ENCODE measurements at places on chromosomes 2 and 18.

DNA sequence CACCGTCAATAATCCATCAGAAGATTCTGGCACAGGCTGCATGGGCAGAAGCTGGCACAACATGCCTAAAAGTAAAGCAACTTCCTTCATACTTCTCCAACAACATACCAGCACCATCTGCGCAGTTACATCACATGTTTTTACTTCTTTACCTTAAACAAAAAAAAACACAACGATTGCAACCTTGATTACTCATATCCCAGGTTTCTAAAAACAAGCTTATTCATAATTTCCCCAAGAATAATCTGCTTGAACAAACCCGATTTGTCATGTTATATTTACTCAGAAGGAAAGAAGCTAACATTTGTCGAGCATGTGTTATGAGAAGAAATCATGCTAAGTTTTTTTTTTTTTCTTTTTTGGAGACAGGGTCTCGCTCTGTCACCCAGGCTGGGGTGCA, 54.7 kb downstream of the THADA start:
- no peak for DNase-seq

GRCh38 chr2:40284797-40285196, 167.1 kb downstream of the SLC8A1 start:
- DNase-seq: no peak

DNA sequence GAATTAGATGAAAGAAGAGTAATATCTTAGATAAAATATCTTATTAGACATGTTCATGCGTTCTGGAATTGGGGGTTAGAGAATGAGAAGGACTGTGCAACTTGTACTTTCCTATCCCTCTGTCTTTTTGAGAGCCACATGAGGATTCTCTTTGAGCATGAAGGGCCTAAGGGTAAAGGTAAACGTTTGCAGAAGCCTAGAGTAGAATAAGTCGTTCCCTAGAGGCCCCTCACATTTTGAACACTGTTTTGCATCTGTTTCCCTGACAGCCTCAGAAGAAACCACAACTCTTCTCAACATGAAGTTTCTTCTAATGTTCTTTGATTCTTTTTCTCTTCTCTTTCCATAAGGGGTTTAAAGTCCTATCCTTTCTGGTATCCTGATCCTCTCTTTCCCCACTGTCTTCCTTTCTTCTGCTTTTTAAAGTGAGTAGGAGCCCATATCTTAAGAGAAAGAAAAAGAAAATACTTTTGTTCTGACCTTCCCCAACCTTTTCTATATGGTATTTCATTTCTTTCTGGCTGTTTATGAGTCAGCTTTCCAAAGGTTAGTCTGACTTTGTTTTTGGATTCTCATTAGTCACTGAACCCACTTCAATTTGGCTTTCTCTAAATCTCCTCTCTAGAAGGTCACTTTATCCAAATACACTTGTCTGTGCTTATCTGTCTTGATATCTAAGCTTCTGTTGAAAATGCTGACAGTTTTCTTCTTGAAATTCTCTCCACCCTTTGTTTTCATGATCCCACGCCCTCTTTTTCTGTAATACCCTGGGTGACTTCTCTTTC, 34.8 kb downstream of the PPP1R1C start:
- no peak for DNase-seq

GRCh38 chr2:37105150-37105549, 20.8 kb downstream of the GPATCH11 start:
- DNase-seq: no peak

GRCh38 chr2:43438858-43439655, 156.8 kb downstream of the THADA start:
- DNase-seq: no peak

GRCh38 chr2:55459714-55460274, 40.1 kb upstream of the CCDC88A start:
- DNase-seq: no peak

- no peak for DNase-seq
Measured at GRCh38 chr2:230849633-230850357, 14.9 kb upstream of the ITM2C start.

DNA sequence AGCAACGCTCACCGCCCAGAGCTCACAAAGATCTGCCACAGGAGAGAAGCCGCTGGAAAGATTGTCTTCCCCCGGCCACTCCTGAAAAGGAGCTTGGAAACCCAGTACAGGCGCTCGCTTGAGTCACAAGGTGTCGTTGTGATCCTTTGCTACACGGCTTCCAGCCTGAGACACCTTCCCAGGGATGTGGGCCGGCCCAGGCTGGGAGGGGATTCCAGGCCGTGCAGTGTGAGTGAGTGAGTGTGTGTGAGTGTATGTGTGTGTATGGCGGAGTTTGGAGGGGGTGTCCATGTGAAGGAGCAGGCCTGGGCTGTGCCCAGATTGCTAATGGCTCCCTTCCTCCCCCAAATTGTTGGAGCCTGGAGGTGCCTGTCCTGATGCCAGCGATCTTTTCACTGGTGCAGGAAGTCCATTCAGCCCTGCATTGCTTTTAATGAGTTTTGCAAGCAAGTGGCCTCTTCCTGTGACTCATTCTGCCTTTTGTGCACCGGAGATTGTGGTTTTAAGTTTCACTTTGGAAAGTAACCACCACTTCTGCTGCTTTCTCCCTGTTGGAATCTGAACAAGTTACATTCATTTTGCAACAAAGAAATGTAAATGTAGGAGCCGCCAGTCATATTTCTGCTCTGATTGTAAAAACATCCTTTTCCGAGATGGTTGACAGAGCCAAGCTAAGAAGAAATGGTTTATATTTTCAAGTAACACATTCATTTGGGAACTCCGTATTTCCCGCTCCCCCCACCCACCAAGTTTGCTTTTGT, 83.7 kb downstream of the LPIN1 start:
- DNase-seq: peak; percentile 6

- DNase-seq: no peak
Measured at GRCh38 chr18:59570101-59570775, 127.0 kb downstream of the CCBE1 start.

DNA sequence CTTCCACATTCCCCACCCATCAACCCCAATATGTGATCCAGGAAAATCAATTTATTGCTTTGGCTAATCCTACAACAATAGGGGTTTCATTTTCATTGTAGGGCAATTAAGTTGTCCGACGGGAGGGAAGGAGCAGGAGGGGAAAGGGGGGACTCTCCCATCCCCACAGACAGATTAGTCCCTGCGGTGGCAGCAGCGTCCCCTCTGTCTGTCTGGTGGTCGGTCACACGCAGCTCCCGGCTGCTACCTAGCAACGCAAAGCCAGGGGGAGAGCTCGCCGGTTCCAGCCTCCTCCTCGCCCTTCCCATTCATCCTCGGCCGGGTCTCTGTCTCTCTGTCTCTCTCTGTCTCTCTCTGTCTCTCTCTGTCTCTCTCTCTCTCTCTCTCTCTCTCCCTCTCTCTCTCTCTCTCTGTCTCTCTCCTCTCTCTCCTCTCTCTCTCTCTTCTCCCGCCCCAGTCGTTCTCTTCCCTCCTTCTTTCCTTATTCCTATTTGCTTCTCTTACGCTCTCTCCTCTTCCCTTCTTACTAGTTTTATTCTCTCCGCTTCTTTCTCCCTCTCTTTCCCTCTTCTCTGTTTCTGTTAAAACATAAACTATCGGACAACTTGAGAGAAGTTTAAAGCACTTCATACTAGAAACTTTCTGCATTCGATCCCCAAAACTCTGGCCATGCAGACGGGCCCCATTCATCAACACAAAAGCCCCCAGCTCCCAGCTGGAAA, 1.2 kb downstream of the LRP2 start:
- no peak for DNase-seq

DNA sequence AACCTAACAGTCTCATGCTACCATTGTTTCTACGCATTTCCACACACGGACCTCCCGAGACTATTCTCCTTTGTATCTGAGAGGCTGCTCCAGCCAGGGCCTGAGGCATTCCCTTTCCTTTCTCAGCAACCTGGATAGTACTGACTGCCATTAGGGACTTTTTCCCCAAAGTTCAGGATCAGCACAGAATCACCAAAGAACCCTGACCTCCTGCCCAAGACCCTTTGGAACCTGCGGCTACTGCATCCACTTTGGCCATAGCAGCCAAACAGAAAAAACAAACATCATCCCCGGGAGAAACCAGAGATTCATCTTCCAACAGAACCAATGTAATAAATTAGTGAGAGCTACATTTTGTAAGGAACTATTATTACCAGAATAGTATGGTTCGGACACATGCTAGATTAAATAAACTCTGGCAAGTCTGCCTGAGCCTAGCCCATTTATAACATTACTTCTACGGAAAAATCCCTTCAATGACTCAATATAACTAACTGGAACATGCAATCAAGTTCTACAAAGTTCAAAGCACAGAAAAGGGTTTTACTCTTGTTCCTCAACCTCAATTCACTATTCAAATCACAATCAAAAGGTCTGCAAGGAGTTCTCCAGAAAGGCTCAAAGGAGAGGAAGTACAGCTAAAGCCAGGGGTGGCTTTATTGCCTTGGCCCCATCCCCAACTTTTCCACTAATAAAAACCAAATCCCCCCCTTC, 51.8 kb downstream of the LPIN2 start:
- no peak for DNase-seq

DNA sequence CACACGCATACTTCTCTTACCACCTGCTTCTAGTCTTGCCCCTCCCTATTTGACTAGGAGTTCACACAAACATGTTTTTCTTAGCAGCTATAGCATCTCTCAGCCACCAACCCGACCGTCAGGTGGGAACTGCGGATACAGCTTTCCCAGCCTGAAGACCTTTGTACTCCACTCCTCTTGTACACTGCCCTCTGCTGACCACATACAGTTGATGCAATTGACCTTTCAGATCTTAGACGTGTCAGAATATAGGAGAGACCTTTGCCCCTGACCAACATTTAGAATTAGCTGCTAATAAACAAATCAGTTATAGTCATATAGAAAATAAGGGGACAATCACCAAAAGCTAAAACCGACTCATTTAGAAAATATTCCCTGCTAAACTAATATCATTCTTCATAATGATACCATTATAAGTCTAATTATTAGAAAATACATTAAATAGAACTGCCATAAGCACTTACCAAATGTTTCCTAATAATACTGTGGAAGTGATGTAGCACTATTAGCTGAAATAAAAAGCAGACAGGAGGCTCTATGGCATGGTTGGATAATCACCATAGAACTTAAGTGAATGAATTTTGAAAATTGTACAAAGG, 208.4 kb downstream of the RAD51AP2 start:
- no peak for DNase-seq

GRCh38 chr18:73552171-73552570, 595.5 kb downstream of the FBXO15 start:
- DNase-seq: no peak

GRCh38 chr2:11891671-11892440, 145.4 kb downstream of the LPIN1 start:
- DNase-seq: no peak

DNA sequence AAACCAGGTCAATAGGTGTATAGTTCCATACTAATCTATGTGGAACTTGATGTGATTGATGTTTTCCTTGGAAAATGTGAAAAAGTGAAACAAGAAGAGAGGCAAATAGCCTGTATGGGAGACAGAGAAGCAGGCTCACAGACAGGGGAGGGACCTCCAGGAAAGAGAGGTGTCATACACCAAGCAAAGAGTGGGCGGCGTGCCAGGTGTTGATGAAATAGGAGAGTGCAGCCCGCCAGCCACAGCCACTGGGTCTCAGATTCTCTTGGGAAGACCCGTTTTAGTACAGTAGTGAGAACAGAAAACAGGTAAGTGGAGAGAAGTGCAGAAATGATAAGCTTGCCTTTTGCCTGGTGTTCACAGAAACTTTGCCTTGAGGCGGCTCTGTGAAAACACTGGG, 301.9 kb downstream of the ZNF407 start:
- no peak for DNase-seq

DNA sequence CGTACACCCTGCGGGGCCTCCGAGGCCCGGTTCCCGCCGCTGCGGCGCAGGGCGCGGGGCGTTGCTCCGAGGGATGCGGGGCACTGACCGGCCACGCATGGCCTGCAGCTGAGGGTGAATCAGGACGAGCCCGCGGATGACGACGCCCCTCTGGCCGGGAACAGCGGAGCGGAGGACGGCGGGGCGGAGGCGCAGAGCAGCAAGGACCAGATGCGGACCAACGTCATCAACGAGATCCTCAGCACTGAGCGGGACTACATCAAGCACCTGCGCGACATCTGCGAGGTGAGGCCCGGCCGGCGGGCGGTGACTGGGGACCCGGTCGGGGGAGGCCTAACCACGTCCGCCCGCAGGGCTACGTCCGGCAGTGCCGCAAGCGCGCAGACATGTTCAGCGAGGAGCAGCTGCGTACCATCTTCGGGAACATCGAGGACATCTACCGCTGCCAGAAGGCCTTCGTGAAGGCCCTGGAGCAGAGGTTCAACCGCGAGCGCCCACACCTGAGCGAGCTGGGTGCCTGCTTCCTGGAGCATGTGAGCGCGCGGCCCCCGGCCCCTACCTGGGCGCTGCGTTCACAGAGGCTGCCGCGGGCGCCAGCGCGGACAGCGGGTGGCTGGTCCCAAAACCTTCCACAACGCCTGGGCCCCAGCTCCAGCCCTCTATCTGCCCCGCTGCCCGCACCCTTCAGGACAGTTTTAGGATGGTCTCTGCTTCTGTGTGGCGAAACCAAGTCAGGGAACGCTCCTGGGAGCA, 53.2 kb downstream of the FAM168B start:
- DNase-seq: no peak

GRCh38 chr2:226497146-226497909, 302.3 kb downstream of the IRS1 start:
- no peak for DNase-seq

DNA sequence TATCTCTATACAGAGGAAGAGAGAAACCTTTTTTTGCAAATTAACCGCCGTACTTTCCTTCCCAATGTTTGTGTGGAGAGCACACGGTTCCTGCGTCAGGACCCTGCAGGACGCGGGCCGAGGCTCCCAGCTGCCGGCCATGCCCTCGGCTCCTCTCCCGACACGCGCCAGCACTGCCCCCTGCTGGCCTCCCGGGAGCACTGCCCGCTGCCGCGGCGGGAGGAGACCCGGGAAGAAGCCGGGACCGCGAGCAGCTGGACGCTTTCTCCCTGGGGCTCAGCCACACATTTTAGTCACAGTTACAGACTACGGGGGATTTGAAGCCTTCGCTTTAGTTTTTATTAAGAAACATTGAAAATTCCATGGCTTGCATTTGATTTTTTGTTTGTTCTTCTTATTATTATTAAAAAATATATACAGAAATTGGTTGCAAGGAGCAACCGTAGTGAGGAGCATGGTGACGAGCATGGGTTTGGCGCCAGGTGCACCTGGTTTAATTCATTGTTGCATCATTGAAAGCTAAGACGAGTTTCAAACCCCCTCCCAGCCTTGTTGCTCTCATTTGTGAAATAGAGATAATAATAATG, 401.2 kb downstream of the GALR1 start:
- no peak for DNase-seq

DNA sequence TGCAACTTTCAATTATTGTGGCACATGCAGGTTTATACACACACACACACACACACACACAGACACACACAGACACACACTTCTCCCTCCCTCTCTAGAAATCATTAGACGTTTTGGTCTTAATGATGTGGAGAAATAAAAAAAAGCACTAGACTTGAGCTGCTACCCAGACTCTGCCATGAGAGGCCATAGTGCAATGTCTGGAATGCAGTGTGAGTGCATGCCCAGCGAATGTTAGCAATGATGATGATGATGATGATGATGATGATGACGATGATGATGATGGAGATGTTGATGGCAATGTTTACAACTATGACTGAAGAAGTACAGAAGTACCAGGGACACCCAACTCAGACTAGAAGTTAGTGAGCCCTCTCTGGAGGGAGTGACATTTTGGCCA, 23.8 kb upstream of the KLHL29 start:
- DNase-seq: no peak

GRCh38 chr2:37576831-37577230, 94.6 kb downstream of the CDC42EP3 start:
- no peak for DNase-seq
